ENCODE measurements at places on chromosomes 11 and 22. TPM values are rescaled to one million over a fixed set of nuclear protein-coding genes. Genes with fewer than 3 reads are reported as not detected.

The C22orf31 gene
- 1.2 TPM for total RNA-seq

The CD3E gene
- not detected for total RNA-seq

DNA sequence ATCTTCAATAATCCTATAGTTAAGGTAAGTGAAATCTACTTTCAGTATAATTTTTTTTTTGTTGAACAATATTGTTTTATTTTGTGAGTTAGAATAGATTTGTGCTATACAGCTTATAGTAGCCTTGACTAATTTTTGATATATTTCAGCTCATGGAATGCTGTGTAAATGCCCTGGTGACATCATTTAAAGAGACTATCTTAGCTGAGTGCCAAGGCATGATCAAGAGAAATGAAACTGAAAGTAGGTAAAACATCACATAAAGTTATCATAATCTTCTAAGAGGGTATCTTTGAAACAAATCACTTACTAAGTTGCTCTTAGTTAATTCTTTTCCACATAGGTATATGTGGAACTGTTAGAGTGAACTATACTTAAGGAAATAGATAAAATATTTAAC, 51.4 kb upstream of the ACAT1 start:
- no peak for DNase-seq

- peak; percentile 44 for DNase-seq
These were observed 30.9 kb upstream of the PARVB start for GRCh38 chr22:43993072-43993760.

The SEC14L2 gene
- 14.7 TPM for total RNA-seq

DNA sequence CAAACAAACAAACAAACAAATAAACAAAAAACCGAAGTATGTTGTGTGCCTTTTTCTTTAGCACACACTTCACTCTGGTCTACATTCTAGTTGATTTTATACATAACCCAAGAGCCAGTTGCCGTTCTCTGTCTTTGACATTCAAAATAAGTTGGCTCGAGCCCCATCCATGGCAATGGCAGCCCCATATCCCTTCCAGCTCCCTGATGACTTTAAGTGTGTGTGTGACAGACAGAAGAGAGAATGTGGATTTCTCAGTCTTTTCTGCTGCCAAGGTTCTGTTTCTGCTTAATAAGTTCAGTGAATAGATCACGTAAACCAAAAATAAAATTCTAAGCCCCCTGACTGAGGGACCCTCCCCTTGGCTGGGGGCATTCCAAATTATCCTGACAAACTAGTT, 100.6 kb upstream of the TENM4 start:
- DNase-seq: no peak

The OR10A2 gene
- not detected for total RNA-seq

The SOX10 gene
- total RNA-seq: 28.8 TPM

- DNase-seq: no peak
These were observed 70.8 kb downstream of the FAT3 start for GRCh38 chr11:92295175-92296137.

DNA sequence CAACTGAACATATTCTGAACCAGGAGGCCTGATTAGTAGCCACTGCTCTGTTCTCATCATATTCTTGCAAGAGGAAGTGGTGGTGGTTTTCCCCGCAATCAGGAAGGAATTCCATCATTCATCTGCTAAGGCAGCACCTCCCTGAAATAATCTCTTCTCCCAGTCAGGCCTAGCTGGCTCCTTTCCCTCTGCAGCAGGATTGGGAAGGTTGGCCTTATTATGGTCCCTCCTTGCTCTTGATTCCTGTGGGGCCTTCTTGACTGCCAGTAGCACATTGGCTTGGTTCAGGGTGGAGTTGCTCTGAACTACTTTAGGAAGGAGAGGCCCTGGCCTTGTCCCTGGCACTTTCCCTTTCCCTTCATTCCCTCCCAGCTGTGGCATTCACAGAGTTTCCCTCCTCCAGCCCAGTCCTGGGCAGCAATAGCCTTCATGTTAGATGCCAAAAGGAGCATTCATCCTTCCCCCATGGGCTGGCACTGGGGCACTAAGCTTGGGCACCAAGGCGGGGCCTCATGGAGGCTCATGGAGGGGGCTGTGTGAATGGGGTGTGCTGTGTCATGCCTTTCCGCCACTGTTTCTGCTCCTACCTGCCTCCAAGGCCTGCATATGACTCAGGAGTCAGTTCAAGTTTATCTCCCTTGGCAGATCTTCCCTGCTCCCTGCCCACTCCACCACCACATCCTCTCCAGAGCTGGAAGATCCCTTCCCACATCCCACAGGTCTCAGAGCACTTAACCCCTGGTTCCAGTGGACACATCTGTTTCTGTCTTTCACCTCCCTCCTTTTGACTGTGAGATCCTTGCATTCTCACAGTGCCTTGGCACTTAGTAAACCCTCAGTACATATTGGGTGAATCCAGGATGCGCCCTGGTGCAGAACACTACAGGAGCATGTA, 27.6 kb upstream of the CD44 start:
- no peak for DNase-seq

DNA sequence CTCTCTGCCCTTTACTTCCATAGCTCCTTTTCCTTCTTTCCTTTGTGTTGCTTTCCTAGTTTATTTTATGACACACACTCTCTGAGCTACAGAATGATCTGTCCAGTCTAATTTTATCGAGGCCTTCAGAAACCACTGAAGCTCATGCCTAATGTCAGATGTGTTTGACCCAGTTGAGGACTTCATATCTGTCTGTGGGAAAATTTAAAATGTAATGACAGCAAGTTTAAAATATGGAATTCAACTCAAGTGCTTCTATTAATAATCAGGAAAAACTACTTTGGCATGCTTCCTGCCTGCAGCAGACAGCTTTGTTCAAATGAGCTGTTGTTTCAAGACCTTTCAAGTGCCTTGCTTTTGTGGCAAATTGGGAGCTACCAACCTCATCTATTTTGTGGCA, 261.8 kb upstream of the MTNR1B start:
- no peak for DNase-seq

DNA sequence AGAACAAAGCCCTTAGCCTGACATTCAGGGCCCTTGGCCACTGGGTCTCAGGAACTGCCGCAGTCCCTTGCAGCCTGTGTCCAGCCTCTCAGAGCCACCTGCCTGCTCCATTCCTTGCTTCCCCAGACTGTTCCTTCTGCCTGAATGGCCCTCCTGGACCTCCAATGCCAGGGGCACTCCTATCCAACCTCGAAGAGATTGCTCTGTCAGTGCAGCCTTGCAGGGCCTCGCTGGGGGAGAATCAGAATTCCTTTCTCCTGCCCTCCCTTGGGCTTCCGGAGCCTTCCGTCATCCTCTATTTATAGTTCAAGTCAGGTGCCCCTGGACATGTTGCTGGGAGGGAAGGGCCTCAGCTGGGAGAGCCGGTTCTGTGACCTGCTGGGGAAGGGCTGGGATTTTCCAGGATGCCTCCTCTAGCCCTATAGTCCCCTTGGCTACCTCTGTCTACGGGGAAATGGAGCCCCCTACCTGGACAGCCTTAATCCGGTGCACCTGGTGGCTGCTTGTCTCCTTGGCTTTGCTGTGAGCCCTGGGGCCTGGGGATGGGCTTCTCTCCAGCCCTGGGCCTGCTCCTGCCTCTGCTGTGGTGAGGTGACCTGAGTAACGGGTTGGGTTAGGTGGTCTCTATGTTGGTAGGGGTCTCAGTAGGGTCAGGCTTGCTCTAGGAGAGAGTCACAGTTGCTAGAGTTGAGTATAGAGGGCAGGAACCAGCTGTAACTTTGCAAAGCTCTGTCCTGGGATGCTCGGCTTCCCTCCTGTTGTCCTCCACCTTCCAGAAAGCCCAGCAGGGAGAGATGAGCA, 45.9 kb upstream of the SYT7 start:
- DNase-seq: no peak

DNA sequence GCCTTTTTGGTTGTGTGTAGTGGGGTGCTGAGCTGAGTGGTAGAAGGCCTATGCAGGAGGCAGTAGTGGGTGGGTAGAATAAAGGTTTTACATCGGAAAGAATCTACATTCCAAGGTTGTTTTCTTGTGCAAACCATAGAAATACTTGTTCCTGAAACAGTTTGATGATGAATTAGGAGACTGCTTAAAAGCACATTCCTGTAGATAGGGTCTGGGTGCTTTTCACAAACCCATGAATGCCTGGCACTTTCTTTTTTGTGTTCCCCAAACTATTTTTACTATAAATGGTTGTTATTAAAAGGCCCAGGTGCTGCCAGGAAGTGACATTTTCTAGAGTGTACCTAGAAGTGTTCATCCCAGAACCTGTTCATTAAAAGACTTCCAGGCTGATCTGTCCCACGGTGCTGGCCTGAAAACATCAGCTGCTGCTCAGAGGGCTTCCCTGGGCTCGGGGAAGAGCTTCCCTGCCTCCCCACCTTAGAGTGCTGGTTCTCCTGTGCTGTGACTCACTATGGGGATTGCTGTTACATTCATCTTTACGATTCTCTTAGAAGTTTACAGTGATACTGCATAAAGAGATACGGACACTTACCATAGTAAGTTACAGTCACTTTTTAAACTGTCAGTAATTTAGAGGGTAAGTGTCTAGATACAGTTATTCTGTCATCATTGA, 27.9 kb downstream of the PPFIA1 start:
- DNase-seq: no peak

DNA sequence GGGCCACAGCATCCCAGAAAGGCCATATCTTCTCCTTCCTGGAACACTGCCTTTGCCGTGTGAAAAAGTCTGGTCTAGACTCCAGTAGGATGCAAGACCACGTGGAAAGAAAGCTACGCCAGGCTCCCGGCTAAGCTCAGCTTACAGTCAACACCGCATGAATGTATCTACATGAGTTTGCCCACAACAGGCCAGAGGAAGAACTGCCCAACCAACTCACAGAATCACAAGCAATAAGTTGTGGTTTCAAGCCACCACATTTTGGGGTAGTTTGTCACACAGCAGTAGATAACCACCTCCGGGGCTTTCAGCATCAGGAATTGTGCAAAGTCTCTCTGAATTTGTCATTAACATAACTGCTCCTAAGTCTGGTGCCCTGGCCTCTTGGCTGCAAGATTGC, 27.3 kb downstream of the HSPA8 start:
- DNase-seq: no peak

GRCh38 chr22:23889620-23890019, 4.6 kb upstream of the MIF start:
- no peak for DNase-seq

DNA sequence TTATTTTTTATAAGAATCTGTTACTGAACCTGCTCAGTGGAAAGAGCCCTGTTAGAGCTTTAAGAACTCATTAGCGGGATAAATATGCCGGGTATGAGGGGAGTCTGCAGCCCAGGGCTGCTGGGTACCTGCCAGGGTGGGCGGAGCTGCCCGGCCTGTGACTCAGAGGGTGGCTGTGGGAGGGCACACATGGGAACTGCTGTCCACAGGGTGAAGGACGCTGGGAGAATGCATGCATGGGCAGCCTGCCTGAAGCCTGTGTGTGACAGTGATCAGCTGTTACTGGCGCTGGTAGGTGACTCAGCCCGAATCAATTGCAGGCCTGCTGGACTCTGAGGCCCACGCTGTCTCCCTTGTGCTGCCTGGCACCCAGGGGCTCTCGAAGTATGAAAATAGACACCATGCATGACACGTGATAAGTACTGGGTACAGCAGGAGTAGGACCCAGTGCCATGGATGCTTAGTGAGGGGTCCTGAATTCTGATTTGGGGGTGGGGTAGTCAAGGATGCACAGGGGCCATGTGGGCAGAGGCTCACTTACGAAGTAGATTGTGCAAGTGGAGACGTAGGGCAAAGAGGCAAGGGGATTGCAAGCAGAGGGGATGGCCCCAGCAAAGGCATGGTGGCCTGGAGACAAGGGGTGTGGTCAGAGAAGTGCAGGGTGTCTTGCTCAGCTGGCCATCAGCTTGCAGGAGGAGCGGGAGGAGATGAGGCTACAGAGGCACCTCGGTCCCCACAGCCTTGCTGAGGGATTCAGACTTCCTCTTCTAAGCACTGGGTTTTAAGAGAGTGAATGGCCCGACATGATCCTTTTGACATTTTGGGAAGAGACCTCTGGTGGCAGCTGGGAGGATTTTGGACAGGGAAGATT, 36.5 kb downstream of the GRIK4 start:
- peak; percentile 93 for DNase-seq

DNA sequence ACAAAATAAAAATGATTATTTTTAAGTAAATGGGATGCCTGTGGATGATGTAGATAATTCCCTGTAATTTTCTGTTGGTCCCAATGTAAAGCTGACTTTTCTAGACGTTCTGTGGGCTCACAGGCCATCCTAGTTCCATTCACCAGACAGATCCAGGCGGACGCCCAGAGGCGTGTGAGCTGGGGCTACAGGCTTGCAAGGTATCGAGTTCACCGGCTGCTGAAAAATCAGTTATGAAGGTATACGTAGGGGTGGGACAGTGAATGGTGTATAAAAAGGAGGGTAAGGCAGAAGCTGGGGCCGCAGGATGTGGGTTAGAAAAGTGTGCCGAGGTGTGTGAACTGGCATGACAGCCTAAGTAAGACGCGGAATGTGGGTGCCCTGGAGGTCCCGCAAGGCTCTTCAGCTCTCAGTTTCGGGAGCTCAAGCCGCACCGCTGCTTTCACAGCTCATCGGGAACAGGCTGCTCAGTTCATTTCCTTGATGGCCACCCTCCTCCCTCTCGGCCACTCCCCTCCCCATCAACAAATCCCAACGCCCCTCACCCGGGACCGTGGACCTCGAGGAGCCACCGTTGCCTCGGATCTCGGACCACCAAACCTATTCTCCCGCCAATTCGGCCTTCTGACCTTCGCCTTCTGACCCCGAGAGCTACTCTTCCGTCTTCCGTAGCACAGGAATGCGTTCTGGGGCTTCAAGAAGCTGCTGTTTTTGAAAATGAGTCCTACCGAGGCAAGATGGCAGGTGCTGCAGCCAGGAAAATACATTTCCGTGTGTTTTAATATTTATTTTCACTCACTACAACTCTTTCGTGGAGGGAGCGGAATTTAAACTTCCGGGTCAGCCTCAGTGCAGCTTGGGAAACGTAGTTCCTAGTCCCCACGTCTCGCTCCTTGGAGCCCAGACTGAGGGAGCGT, at the start of gene XNDC1N:
TSS of gene XNDC1N (minus strand) at position 775 of the 917 bp plus-strand sequence. CDS start 5,241 bp downstream, outside the sequence.
- peak; percentile 98 for DNase-seq

- no peak for DNase-seq
These were observed 25.7 kb downstream of the TUB start for GRCh38 chr11:8106679-8107078.

All from spinal cord (tissue), 10 donors.